ENCODE measurements at places on chromosomes 2 and 18. TPM values are rescaled to one million over a fixed set of nuclear protein-coding genes. Genes with fewer than 3 reads are reported as not detected.

GRCh38 chr2:32558492-32558891, 69.4 kb upstream of the TTC27 start:
- no peak for DNase-seq

GRCh38 chr2:152875701-152876695, 157.6 kb downstream of the ARL6IP6 start:
- no peak for DNase-seq

Gene FOSL2
- 53.7 TPM for total RNA-seq

GRCh38 chr2:109209412-109209811, 80.4 kb downstream of the SH3RF3 start:
- DNase-seq: no peak

DNA sequence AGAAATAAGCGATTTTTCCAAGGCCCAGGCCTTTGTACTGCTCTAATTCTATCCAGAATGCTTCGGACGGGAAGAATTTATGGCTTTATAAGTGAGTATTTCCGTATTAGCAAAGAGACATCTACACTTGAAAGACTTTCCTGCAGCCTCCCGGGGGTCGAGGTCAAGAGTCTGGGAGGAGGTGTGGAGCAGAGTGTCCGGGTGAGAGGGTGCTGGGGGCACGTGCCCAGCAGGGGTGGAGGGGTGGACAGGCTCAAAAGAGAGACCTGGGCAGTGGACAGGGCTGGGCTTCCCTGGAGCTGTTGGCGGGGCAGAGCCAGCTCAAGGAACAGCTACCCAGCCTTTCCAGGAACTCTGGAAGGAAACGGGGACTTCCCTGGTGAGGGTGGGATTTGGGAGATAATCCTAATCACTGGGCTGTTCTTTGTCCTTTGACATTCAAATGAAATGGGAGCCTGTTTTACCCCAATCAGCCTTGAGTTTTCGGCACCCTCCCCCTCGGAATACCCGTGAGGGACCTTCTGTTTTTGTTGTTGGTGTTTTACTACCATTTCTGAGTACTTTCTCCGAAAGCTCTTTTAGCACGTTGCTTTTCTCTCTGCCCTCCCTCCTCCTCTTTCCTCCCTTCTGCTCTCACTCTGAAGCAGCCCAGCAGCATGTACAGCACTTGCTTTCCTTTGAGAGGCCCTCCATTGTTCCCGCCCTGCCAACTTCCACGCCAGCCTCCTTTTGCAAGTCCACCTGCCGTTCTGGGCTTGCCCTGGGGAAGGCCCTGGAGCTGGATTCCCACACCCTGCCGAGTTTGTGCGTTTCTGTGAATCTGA, 164.7 kb downstream of the AGAP1 start:
- no peak for DNase-seq

- no peak for DNase-seq
These were observed 599.1 kb upstream of the FSHR start for GRCh38 chr2:49753344-49753985.

DNA sequence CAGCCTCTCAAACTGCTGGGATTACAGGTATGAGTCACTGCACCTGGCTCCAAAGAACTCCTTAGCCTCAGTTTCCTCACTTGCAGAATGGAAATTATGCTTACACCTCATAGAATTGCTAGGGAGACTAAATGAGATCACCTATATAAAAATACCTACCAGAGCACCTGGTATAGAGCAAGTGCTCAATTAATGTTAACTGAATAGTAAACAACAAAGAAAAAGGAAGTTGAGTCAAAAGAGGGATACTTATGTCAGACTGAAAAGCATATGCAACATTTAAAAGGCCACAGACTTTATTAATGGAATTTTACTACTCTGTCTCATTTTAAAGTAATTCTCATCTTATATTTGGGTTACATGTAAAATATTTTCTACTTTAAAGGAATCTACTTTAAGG, 138.3 kb upstream of the SMAD7 start:
- no peak for DNase-seq

Gene EMILIN1
- total RNA-seq: 0.19 TPM

GRCh38 chr18:48948112-48949049, 2.4 kb downstream of the SMAD7 start:
- DNase-seq: peak; percentile 46

DNA sequence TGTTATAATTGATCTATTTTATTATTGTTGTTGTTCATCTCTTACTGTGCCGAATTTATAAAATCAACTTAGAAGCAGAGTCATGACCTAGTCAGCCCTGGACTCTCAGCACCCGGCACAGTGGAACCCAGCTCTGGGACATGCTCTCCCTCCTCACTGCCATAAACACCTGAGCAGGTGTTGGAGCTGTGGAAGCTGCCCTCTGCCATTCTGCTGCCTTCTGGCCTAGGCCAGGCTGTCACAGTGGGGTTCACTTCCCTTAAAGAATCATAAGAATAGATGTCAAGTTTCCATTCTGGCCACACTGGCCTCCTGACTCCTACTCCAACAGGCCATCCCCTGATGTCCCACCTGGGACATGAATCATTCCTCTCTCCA, 192.2 kb downstream of the ZFP36L2 start:
- no peak for DNase-seq

GRCh38 chr2:227870710-227871374, 589 bp upstream of the DAW1 start:
- peak; percentile 37 for DNase-seq

GRCh38 chr2:120722568-120723421, 12.9 kb upstream of the GLI2 start:
- no peak for DNase-seq

- DNase-seq: no peak
These were observed 151.1 kb downstream of the CCDC148 start for GRCh38 chr2:158305501-158305900.

DNA sequence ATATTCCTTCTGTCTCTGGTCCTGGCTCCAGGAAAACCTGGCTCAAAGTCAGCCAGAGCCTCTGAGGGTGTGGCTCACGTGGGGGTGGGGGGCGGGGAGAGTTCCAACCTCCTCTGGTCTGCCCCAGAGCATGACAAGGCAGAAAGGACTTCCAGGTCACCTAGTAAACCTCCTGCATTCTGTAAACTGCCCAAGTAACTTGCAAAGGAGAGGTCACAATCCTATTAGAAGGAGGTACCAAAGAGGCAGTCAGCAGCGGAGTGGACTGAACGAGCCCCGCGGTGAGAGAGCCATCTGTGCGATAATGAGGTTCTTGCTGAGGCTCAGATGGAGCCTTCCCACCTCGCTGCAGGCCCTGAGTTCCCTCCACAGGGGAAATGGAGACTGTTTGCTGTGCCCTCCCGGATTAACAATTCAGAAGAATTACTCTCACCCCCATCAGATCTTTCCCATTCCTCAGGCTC, 58.9 kb upstream of the GATA6 start:
- DNase-seq: no peak

DNA sequence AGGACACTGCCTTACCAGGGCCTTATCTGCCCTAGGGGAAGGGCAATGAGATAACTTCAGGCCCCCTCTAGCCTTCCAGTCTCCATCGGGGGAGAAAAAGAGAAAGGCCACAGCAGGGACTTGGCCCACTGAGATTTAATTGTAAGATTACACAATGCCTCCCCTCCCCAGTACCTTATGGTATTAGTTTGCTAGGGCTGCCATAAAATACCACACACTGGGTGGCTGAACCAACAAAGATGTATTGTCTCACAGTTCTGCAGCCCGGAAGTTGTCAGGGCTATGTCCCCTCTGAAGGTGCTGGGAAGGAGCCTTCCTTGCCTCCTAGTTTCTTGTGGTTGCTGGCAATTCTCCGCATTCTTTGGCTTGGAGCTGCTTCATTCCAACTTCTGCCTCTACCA, 34.8 kb upstream of the SPATA3 start:
- no peak for DNase-seq

DNA sequence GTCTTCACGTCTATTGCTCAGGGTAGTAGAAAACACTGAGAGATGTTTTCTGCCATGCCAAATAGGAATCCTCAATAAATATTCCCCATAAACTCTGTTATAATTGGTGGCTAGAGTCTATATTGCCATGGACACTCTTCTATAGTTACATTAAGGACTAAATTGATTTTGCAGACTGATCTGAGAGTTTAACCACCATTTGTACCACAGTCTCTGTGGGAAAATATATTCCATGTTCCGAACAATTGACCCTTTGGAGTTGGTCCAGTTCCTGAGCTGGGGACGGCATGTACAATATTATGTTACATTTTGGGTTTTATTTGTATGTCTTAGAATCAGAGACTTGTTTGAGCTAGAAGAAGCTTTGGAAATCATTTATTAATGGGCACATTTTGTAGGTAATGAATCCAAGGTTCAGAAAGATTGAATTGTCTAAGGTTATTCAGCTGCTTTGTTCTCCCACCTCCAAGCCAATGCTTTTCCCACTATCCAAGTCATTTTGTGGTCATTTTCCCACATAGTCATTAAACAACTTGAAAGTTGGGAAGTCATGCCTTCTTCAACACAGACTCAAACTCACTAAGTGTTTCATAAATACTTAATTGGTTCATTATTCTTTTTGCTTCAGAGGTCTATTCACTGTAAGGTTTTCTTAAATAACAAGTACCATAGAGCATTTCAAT, 5.1 kb upstream of the PPP1CB start:
- DNase-seq: no peak

DNA sequence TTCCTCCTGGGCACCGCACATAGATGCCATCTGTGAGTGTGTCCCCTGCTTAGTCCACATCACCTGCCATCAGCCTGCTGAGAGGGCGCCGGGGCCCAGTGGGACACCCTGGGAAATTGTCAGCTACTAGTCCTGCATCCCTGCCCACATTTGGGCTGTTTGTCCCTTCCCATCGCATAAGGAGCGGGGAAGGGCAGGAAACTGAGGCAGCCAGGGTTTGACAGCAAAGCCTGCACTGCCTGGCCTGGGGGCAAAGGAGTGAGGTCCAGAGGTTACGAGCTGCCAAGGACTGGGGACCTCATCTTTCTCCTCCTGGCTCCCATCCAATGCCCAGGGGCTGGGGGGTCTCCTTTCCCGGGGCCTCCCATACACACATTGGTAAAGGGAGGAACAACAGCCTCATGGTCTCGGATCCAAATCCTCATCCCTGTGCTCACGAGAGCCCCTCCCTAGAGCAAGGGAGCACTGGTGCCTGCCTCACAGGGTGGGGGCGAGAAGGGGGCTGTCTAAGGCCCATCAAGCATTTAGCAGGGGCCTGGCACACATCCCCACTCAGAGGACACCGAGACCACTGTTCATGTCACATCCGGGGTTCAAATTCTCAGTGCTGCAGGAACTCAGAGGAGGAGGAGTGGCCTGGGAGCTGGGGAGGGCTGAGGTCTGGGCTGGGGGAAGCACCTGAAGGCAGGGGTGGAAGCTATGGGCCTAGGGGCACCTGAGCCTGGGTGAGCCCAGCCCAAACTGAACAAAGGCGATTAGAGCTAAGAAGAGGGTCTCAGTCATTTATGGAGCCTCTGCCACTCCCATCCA, 113.8 kb downstream of the SMAD7 start:
- DNase-seq: no peak

Gene ADGRF3
- 0.59 TPM for total RNA-seq

DNA sequence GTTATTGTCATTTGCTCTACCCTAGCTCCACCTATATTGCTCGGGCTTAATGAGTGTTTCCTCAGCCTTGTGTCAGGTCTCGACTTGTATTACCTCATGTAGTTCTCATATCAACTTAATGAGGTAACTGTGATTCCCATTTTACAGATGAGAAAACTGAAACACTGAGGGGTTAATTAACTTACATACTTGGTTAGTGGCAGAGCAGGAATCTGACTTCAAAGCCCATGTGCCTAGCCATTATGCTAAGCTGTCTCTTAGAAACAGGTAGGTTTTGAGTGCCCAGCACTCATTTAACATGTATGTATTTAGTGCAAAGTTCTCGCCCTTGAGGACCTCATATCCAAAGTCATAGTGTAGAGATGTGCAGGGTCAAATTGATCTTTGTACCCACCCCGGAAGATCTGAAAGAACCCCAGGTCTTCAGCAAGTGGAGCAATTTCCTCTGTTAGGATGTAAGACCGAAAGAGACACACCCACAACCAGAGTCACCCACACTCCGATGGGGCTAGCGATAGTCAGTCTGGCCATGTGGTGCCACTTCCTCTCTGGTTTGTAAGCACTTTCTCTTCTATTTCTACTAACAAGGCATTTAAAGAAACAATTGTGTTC, 121.0 kb upstream of the SLC39A10 start:
- no peak for DNase-seq

Gene SULT1C4
- total RNA-seq: not detected

GRCh38 chr18:49585781-49586663, 24.2 kb downstream of the LIPG start:
- no peak for DNase-seq

Gene CHST9
- total RNA-seq: 56.9 TPM

GRCh38 chr2:127479219-127479825, 47.0 kb downstream of the IWS1 start:
- DNase-seq: no peak

- DNase-seq: no peak
These were observed 191.5 kb downstream of the ZFP36L2 start for GRCh38 chr2:43034921-43035320.

DNA sequence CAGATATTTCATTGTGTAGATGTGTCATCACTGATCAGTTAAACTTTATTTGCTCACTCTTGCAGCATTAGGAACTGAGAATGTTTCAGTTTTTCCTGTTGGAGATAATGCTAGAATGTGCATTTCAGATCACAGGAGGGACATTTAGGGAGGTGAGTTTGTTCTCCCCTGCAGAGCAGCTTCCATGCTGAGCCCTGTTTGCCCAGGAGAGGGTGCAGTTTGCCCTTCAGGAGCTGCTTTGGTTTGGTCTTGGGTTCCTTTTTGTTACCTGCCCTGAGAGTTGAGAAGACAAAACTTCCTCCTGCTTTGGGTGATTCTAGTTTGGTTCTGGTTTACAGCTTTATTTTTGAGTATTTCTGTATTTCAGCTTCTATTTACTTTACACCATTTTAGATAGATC, 49.9 kb downstream of the DGKD start:
- peak; percentile 63 for DNase-seq

Gene ALPI
- not detected for total RNA-seq

Gene NUP35
- total RNA-seq: 38.5 TPM

- DNase-seq: no peak
These were observed 53.3 kb upstream of the COL5A2 start for GRCh38 chr2:189232759-189233406.

DNA sequence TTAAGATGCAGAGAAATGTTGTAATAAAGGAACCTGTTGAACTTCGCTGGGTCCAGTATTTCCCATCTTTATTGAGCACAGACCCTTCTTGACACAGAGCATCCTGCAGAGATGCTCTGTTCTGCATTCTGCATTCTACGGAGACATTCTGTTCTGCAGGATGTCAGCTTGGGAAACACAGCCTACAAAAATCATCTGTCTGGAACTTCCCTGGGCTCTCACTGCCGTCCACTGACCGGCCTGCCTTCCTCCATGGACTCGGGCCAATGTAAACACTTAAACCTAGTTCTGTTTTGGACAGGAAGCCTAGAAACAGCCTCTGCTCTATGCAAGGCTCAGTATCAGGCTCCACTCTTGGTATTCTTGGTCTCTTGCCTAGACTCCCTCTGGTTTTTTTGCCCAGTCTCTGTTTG, 90.0 kb upstream of the PPP1CB start:
- peak; percentile 68 for DNase-seq

Gene ZC3H8
- total RNA-seq: 10.6 TPM

GRCh38 chr2:191432121-191432520, 186.9 kb downstream of the MYO1B start:
- DNase-seq: no peak

Gene SDC1
- total RNA-seq: 136 TPM

Gene ECEL1
- not detected for total RNA-seq

- DNase-seq: no peak
These were observed 34.4 kb downstream of the ACYP2 start for GRCh38 chr2:54149638-54150441.

Gene RND3
- 118 TPM for total RNA-seq

Data from Calu3 (cell line).